ENCODE measurements at places on chromosomes 2 and 18. TPM values are rescaled to one million over a fixed set of nuclear protein-coding genes. Genes with fewer than 3 reads are reported as not detected.

SEC11C gene
- 7.0 TPM for total RNA-seq

PDCL3 gene
- total RNA-seq, result 20.9 TPM

FAM237A gene
- not detected for total RNA-seq

CXCR4 gene
- 27.7 TPM for total RNA-seq

ANTXR1 gene
- 104 TPM for total RNA-seq

KIF3C gene
- 3.8 TPM for total RNA-seq

RAD51AP2 gene
- 0.10 TPM for total RNA-seq

SH3BP4 gene
- 20.0 TPM for total RNA-seq

CYS1 gene
- 5.4 TPM for total RNA-seq

IHH gene
- not detected for total RNA-seq

FAP gene
- total RNA-seq, result 50.0 TPM

SLC4A1AP gene
- 29.7 TPM for total RNA-seq

MOGAT1 gene
- not detected for total RNA-seq

MCM6 gene
- 20.2 TPM for total RNA-seq

GAD1 gene
- 3.9 TPM for total RNA-seq

STPG4 gene
- not detected for total RNA-seq

IL37 gene
- total RNA-seq, result not detected

BCL2 gene
- total RNA-seq, result 47.3 TPM

LANCL1 gene
- total RNA-seq, result 63.0 TPM

GTF2A1L gene
- total RNA-seq, result 5.0 TPM

MOCOS gene
- total RNA-seq, result 0.31 TPM

CASP10 gene
- 10.8 TPM for total RNA-seq

SRD5A2 gene
- total RNA-seq, result 0.10 TPM

SP140 gene
- total RNA-seq, result 1.7 TPM

DYTN gene
- total RNA-seq, result not detected

OR6B2 gene
- total RNA-seq, result not detected

All from tongue (tissue), 3 donors.